ENCODE measurements at places on chromosomes 3 and 15.

- no peak for DNase-seq
Measured at GRCh38 chr15:80830677-80831076, 51.5 kb downstream of the CEMIP start.

DNA sequence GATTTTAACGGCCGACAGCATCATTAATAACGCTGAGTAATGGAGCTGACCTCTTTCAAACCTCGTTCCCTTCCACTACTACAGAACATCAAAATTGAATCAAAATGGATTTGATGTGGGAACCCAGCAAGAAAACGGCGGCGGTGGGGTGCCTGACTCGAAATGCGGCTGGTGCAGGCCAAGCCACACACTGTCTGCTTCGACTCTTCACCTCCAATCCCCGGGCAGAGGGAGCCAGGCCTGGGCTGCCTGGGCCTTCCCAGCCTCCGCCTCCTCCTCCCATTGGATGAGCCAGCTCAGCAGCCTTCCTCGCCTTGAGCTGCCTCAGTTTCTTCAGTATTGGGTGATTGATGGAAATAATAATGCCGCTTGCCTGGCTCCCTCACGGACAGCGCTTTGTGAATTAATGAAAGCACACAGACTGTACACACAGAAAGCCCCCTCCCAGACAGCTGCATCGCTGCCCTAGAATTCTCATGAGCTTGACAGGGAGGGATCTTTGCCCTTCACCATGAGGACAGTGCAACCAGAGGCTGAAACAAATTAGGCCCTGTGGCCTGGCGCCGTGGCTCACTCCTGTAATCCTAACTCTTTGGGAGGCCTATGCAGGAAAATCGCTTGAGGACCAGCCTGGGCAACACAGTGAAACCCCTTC, 11.4 kb upstream of the MEGF11 start:
- no peak for DNase-seq

DNA sequence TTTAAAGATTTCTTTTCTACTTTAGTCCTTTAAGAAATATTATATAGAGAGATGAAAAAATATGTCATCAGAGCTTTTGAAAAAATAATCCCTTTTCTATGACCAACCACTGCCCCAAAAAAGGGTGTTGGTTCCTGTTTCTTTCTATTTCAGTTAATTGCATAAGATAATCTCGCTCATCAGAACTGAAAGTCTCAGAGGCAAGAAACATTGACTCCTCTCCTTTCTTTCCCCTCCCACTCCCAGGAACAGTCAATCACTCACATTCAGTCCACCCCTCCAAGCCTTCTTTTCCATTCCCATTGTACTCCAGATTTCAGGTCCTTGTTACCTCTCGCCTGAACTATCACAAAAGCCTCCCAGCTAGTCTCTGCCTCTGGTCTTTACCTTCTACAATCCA, 153.7 kb upstream of the ABI3BP start:
- no peak for DNase-seq

DNA sequence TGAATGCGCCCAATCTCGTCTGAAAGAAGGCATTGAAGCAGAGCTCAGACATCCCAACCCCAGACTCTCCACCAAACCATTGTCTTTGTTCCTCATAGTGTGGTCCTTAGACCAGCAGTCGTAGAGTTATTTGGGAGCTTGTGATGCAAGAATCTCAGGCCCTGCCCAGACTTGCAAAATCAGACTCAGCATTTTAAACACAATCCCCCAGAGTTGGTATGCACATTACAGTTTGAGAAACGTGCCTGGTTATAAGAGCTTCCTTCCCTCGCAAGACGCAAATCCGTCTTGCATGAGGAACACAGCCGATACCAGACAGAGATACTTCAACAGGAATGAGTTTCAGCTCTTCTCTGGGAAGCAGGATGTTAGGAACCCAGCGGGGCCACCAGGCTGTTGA, 38.9 kb upstream of the IREB2 start:
- DNase-seq = no peak

- DNase-seq = peak; percentile 91
Measured at GRCh38 chr15:67839499-67839928, 331 bp downstream of the RNU6-1 start.

DNA sequence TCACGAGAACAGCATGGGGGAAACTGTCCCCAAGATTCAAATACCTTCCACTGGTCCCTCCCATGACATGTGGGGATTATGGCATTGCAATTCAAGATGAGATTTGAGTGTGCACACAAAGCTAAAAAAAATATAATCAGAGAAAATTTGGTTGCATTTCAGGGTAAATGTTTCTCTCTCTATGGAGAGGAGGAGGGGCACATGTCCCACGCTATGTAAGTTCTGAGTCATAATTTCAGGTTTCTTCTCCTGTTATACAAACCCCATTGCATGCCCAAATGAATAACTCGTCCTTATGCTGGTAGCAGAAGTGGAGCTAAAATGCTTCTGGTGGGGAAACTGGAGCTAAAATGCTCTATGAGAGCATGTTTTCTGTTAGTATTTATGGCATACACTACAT, 209.7 kb upstream of the DCBLD2 start:
- no peak for DNase-seq

GRCh38 chr3:127794402-127794801, 27.9 kb downstream of the MGLL start:
- no peak for DNase-seq

- no peak for DNase-seq
Measured at GRCh38 chr3:129346695-129347457, 68.2 kb downstream of the HMCES start.

DNA sequence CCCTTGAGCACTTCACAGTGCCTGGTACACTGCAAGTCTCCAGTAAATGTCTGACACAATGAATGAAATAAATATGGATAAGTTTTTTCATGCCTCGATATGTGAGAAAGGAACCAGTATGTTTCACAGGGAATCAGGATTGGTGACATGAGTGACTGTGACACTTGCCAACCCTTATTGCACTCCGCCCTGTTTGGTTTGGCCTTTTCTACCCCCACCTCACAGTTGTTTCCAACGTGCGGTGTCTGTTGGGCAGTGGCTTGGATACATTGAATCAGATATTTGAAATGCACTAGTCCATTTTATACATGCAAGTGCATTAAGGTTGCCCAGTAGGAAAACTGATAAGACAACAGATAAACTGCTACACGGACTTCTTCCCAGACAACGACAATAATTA, 2.0 kb downstream of the NPHP3 start:
- no peak for DNase-seq
